Activated CD4-positive, alpha-beta T cell treated with anti-CD3 and anti-CD28 coated beads, Interleukin-2, amount 50 U/mL, for 48 hours (primary cell): ENCODE measurements at places on chromosomes 12 and 14.

- no peak for DNase-seq
These were observed 112.8 kb upstream of the ATF7IP start for GRCh38 chr12:14252697-14253096.

DNA sequence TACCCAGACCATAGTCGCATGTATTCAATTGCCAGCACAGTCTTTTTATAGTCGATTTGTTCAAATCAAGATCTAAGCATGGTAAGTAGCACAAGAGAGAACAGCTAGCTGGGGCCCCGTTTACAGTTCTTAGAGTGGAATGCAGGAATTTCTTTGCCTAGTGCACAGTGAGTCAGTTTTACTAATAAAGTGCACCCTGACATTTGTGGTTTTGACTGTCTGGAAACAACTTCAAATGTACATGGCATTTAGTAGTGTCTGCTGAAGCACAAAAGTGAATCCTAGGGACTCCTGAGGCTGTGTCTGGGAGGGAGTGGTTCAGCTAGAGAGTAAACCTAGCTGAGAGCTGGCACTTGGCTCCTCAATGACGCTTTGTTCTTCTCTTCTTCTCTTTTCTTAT lies 64.9 kb downstream of the TMX1 start:
- no peak for DNase-seq

- DNase-seq = no peak
These were observed 407.2 kb downstream of the NOVA1 start for GRCh38 chr14:26190646-26191045.

DNA sequence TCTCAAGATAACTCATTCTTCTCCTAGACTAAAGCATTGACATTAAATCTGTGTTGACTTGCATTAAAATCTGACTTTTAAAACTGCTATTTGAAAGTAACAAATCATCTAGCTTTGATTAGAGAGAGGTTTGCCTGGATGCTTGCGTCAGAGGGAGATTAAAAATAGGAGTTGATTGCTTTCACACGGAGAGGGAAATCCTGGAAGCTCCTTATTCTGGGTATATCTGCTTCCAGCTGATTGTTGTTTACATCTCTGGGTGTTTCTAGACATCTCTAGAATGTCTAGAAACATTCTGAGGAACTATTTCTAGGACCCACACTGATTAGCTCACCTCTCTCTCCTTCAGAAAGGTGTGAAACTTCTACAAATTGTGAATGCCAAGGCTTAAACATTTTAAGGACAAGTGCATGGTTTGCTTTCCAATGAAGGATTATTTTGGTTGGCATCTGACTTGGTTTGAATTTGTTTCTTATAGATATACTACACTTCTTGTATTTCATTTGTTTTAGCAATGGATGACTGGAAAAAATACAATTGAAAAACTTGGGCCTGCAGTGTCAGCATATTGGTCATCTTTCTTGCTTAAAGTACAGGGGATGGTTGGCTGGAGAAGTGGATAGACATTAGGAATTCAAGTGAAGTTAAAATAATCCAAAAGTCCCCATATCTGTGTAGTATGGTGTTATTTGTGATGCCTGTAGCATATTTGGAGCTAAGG lies 2.1 kb downstream of the DIP2B start:
- DNase-seq = no peak

DNA sequence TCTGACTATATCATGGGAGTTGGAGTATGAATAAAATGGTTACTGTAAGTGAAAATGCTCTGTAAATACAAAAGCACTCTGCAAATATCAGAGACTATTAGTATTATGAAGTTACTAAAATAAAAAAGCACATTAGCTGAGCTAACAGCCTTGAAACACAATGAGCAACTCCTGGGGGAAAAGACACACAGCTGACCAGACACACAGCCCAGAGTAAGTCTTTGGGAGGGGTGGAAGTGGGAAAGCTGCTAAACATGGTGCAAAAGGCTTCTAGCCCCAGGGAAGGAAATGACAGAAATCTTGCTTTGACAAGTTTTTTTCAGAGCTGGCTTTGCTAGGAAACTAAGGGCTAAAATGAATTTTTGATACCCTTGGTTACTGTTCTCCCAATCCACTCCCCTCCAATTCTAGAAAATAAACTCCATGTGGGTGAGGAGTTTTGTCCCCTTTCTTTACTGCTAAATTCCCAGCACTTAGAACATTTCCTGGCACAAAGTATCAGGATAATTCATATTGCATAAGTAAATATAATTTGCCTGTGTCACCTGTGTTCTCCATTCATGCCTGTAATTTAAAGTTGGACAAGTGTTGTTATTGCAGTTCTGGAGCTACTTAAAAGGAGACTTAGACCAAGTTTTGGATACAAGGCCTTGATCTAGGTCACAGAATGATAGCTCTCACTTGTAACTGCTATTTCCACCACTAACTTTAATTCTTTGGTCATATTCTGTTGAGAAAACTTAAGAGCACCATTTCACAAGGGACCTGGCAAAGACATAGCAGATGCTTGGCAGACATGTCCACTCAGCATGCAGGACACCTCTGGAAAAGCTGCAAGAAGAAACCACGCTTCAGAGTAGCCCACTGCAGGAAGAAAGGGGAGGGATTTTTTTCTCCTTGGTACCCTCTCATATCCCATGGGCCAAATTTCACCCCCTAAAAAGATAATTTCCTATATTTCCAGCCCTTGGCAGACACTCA lies 19.0 kb upstream of the RAB3IP start:
- no peak for DNase-seq

DNA sequence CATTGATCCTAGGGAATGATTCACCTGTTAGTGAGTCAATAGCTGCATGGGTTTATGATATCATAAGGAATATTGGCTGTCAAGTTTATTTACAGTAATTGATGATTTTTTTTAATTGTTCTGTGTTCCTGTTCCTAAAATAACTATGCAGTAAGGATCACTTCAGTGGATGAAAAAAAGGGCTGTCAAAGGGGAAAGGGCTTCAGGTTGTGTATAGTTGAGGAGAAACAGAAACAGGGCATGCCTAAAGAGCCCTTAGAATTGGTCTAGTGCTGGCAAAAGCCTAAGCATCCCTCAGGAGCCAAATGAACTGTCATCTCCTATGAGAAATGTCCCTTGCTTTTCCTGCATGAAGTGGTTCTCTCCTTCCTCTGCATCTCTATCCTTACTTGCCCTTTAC lies 444.9 kb downstream of the RMST start:
- DNase-seq = no peak

- DNase-seq = no peak
These were observed 37.3 kb downstream of the GPR135 start for GRCh38 chr14:59427653-59428580.

GRCh38 chr14:75952489-75952888 lies 29.3 kb downstream of the TGFB3 start:
- DNase-seq = no peak
